ENCODE measurements at places on chromosomes 13 and 19.

- ATAC-seq: no peak
These were observed 6.5 kb downstream of the SOX1 start for GRCh38 chr13:112073245-112074138.

DNA sequence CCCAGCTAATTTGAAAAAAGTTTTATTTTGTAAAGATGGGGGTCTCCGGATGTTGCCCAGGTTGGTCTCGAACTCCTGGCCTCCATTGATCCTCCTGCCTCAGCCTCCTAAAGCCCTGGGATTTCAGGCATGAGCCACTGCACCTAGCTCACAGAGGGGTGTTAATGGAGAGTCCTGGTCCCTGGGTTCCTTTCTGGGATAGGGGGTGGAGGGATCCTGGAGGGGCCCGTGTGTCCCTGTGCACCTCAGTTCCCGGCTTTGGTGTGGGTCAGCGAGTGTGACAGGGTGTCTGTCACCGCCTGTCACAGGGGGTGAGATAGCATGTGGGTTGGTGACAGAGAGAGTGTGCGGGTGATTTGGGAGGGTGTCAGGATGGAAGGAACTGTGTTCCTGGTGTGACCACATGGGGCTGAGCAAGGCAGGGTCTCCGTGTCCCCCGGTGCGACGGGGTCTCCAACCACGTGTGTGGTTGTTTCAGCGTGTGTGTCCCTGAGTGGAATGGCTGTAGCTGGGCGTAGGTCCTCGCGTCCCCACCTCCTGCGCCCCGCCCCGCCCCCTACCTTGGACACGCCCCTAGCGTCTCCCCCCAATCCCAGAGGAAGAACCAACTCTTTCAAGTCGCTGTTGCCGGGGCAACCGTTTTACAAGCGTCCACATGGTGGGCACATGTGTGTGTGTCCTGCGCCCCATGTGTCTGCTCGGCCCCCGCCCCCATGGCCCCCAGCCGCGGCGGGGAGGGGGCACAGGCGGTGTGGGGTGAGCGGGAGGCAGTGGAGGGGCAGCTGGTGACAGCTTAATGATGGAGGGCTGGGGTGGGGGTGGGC is 2.9 kb upstream of the NRTN start:
- no peak for ATAC-seq

DNA sequence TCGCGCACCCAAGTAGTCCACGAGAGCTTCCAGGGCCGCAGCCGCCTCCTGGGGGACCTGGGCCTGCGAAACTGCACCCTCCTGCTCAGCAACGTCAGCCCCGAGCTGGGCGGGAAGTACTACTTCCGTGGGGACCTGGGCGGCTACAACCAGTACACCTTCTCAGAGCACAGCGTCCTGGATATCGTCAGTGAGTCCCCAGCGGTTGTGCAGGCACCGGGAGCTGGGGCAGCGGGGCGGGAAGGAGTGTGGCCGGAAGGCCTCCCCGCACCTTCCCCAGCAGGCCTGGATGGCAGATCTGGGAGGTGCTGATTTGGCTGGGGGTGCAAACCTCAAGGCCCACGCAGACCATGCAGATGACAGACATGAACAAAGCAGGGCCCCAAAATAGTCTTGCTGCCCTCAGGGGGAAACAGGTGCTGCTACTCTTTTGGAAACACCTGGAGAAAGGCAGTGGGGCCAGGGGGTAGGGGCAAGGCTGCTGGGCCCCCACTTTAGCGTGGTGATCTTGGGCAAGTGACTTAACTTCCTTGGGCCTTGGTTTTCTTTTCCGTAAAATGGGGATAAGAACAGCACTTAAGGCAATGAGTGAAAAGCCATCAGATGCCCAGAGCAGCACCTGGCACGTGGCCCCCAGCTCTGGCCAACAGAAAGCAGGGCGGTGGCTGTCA is 4.0 kb downstream of the MAG start:
- ATAC-seq: no peak

- ATAC-seq: no peak
These were observed 629 bp downstream of the PEPD start for GRCh38 chr19:33520844-33521479.

DNA sequence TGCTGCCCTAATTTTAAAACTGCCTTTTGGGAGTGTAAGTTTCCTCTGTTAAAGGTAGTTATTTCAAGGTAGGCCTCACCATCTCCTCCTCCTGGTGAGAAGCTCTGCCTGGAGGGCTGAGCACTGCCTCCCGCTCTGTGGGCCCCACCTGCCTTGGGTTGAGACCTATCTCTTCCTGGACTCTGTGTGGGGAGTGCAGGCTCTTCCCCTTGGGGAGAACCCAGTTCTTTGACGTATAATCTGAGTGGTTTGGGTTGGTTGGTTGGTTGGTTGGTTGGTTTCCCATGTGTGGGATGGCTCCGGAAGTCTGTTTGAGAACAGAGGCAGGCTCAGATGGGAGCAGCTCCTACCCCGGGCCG is 39.1 kb downstream of the ACTN4 start:
- no peak for ATAC-seq

GRCh38 chr19:15154002-15154612 is 46.7 kb downstream of the NOTCH3 start:
- peak; percentile 63 for ATAC-seq

DNA sequence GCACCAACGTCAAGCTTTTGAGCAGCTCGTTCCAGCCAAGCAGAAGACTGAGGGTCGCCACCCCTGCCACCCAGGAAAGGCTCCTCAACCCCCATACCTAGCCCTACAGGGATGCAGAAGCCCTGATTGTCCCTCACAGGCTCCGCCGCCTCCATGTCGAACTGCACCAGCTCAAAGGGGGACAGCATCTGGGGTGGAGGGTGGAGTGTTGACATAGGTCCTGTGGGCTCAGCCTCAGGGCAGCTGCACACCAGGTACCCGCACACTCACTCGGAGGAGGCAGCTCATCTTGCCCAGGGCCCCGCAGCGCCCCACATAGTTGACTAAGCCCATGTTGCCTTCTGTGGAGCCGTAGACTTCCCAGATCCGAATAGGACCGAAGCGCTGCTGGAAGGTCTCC is 11.6 kb downstream of the SLC27A5 start:
- no peak for ATAC-seq

- ATAC-seq: no peak
These were observed 1.5 kb upstream of the KCNN4 start for GRCh38 chr19:43782311-43782660.

GRCh38 chr13:112124141-112124540 is 57.2 kb downstream of the SOX1 start:
- no peak for ATAC-seq

- no peak for ATAC-seq
These were observed 19.1 kb upstream of the EBI3 start for GRCh38 chr19:4210166-4210731.

DNA sequence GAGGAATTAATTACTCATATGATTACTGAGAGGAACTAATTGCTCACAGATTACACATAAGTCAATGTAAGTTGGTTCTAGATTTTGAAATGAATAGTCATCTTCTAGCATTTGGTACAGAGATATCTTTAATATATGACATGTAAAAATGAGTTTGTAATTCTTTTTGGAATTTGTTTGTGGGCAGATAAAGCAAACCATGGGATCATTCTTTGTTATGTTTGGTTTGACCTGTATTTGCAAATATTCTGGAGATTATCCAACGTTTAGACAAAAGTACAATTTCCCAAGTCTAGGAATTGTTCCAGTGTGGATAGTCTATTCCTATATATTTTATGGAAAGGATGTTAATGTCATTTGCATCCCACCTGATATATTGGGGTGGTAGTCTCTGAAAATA is 309.6 kb upstream of the EDNRB start:
- no peak for ATAC-seq

GRCh38 chr19:15282311-15282705 is 50.0 kb downstream of the BRD4 start:
- ATAC-seq: peak; percentile 18

GRCh38 chr19:29622166-29623070 is 16.3 kb downstream of the POP4 start:
- no peak for ATAC-seq
